Omental fat pad (tissue), 4 donors: ENCODE measurements at places on chromosomes 5 and 9.

GRCh38 chr9:83266331-83266665 lies 203.4 kb upstream of the RASEF start:
- DNase-seq, result no peak

DNA sequence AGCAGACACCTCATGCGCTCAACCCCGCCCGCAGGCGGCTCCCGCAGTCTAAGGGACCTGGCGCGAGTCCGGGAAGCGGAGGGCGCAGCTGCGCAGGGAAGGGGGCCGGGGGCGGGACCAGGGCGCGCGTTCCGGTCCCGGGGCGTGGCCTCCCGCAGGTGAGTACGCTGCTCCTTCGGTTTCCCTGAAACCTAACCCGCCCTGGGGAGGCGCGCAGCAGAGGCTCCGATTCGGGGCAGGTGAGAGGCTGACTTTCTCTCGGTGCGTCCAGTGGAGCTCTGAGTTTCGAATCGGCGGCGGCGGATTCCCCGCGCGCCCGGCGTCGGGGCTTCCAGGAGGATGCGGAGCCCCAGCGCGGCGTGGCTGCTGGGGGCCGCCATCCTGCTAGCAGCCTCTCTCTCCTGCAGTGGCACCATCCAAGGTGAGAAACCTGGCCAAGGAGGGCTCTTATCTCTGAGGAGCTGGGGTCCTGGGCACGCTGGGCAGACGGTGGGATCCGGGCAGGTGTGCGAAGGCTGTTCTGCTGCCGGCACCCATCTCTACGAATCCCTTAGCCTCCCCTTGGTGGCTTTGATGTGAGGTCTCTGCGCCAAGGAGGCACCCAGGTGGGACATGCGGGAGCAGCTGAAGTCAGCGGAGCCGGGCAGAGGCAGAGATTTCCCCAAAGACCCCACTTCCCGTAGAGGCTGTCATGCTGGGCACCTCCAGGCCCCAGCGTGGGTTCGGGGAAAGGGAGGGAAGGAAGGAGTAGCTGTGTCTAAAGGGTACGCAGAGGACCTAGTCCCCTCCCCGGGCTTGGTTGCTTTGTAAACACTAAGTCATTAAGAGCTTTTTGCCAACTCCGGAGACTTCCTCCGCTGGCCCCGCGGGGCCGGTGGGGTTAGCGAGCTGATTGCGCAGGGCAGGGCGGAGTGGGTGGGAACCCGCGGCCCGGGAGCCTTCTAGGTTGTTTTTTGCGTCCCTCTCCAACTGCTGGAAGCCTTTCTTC lies at the start of gene F2RL1:
TSS of gene F2RL1 (plus strand) at position 187 of the 988 bp plus-strand sequence. CDS start at position 340, 153 bp downstream.
- peak; percentile 35 for DNase-seq

DNA sequence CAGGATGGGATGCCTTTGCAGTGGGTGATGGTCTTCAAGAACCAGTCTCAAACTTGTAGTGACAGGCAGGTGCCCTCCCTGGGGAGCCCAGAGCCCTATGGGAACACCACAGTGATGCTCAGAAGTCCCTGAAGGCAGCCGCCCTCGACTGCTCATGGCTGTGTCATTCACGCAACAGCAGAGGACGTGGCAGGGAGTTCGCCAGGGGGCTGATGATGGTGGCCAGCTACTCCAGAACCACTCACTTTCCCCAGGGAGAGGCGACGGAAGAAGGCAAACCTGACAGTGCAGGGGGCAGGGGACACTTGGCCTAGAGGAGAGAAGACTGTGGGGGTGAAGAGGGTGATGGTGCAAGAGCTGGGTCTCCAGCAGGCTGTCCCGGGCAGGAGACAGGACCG lies 4.0 kb downstream of the IL13 start:
- no peak for DNase-seq

GRCh38 chr5:154509784-154510555 lies 31.9 kb upstream of the HAND1 start:
- DNase-seq, result no peak

- no peak for DNase-seq
Measured at GRCh38 chr5:14256756-14257393, 113.7 kb downstream of the TRIO start.

DNA sequence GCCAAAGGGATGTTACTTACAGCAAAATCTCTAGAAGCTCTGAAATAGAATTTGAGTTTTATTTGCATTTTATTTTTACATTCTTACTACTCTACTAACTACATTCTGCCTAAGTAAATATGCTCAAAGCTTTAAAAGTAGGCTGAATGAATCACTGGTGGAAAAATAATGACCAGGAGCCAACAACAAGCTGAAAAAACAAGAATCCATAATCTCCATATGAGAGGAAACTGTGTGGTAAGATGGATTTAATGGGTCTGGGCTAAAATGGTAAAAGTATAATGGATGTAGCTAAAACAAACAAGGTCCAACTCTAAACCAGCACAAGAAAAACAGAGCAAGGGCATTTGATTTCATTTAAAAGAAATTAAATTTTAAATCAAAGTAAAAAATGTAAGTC lies 525.8 kb upstream of the FTMT start:
- no peak for DNase-seq

- DNase-seq, result no peak
Measured at GRCh38 chr5:158922263-158922592, 177.5 kb downstream of the EBF1 start.

DNA sequence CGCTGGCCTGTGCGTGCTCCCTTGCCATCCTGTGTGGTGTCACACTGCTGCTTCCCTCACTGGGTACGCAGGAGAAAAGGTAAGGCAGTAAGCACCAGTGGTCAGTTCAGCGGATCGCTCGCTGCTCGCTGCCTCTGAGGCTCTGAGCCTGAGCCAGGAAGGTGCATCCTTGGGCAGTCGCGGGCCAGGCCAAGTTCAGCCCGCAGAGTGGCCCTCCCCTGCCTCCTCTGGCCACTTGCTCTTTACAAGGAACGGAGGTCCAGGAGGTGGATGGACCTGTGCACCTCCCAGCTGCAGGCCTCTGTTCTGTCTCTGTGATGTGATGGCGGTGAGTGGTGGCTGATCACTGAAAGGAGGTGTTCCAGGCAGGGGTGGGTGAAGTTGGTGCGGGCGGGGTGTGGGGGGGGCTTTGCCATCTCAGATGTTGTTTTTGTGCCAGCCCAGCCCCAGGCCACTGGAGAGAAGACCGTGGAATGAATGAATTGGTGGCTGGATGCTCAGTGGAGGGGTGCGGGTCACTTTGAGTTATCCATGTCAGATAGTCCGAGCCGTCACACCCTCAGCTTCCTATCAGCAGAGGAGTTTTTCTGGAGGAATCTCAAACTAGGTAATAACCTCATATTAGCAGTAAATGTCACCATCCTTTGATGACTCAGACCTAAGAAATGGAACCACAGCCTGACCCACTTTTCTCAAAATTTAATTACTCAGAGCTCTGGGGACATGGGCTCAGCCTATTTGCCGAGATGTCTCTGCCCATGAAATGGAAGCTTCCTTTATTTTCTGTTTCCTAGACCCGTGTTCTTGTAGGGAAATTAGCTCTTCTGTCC lies 7.3 kb downstream of the COL5A1 start:
- no peak for DNase-seq

GRCh38 chr9:137464291-137464999 lies 5.3 kb upstream of the NSMF start:
- no peak for DNase-seq

DNA sequence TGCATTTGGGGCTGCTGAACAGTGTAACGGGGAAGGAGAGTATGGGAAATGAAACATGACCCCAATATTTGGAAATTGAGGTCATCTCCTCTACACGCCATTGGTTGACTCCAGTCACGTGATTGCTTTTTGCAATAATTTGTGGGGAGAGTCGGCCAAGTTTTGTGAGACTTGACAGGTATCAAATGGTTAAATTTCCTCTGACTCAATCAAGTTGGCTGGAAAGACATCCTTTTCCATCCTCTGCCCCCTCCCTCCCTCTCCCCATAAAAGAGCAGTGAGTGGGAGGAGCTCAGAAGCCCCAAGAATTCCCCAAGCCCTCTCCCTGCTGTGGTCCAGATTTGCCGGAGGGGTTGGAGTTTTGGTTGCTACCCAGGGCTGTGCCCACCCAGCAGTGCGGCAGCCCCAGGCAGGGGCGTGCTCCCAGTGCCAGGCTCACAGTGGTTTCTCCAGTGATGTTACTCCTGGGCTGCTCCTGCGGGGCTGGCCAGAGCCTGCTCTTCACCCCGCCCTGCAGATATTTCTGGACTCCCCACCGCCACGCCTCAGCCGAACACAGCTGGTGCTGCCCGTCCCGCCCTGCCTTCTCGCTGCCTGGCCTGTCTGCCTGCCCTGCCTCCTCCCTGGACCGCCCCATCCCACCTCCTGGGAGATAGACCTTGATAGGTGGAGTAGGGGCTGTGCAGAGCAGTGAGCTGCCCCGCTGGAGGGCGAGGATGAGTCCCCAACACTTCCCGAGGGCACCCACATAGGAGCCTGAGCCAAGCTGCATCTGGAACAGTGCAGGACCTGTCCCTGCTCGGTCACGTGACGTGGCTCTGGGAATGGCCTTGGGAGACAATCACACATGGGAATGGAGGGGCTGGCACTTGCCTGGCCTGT lies 3.4 kb downstream of the COL5A1 start:
- DNase-seq, result peak; percentile 79

GRCh38 chr9:83588256-83588655 lies 34.7 kb upstream of the IDNK start:
- DNase-seq, result no peak

DNA sequence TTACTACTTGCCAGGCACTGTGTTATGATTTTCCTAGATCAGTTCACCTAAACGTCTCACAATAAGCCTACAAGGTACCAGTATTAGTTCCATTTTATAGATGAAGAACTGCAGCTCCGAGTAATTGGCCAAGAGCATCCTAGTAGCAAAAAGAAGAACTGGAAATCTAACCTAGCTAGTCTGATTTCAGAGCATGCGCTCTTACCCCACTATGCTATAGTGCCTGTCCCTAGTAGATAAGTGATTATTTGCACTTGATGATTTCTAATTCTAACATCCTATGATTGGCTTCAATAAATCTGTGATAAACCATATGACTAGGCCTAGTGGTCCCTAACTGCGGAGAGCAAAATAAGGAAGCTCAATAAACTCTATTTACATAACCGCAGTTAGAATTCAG lies 7.1 kb upstream of the PLAC8L1 start:
- DNase-seq, result no peak

- no peak for DNase-seq
Measured at GRCh38 chr5:171874234-171874633, 88.6 kb downstream of the SMIM23 start.

- DNase-seq, result no peak
Measured at GRCh38 chr5:144473650-144474049, 303.0 kb downstream of the KCTD16 start.

- DNase-seq, result no peak
Measured at GRCh38 chr5:87649455-87649854, 236.7 kb upstream of the CCNH start.

DNA sequence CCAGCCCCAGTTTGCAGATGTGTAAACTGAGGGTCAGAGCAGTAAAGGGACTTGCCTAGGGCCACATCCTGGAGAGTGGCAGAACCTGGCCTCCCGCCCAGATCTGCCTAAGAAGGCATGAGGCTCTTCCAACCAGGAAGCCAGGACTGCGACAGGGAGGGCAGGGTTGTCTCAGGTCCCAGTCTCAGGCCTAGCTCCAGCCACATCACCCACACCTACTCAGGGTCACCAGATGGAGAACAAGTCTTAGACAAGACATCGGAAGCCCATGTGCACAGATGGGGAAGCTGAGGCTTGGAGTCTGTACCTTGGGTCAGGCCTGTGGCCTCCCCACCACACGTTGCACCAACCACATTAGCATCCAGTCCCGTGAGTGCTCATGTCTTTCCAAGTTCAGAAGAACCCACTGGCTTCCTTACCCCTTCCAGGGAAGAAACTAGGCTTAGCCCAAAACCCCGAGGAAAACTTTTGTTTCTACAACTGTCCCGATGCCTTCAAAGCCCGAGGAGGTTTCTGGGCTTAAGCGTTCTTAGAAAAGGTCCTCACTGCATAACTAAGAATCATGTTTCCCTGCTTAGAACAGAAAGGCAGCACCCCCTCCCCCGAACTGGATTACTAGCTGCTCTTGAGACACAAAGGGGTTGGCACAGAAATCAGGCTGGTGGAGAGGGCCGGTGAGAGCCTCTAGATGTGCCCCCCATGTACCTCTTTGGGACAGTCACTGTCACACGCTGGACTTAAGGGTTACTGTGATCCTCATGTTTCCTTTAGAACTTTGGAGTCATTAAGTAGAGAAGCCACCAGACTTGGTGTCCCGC lies 2.2 kb downstream of the FAM78A start:
- no peak for DNase-seq

DNA sequence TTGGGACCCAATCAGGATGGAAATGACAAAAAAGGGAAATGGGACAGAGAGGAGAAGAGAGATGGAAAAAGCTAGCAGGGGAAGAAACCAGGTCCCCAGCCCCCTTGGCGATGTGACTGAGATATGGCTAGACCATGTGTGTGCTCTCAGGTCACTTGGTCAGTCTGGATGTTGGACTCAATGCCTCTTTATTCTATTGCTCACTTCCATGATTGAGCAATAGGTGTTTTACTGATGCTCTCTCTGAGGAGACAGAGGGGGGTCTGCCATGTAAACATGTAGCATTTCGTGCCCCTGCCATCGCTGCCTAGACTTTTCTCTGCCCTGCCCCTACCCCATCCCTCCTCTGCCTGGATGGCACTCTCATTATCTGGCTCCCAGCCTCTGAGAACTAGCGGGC lies 150.6 kb downstream of the DROSHA start:
- no peak for DNase-seq

DNA sequence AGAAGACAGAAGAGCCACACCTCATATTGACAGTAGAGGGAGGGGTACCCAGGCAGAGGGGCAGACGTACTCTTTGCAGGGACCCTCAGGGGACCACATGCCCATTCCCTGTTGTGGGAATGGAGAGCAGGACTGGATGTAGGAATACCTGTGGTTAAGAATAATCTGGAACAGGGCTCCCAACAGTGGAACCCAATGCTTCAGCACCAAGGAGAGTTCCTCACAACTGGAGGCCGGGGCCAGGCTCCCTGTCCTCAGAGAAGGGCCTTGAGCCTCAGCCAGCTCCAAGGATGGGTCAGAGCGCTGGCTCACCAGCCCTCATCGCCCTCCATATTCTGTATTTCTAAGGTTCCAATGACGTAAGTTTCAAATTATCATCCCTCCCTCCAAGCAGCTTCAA lies 7.4 kb upstream of the SHC3 start:
- DNase-seq, result no peak
